ENCODE measurements at places on chromosomes 3 and 15. TPM values are rescaled to one million over a fixed set of nuclear protein-coding genes. Genes with fewer than 3 reads are reported as not detected.

Gene DNAH1
- 4.8 TPM for total RNA-seq

Gene MAP1A
- 42.0 TPM for total RNA-seq

Gene CEP63
- total RNA-seq = 25.4 TPM

Gene GOLGA8F
- under 0.01 TPM for total RNA-seq
